ENCODE measurements at places on chromosomes 2 and 18. TPM values are rescaled to one million over a fixed set of nuclear protein-coding genes. Genes with fewer than 3 reads are reported as not detected.

- no peaks in the 10 kb centered on the region for H3K27me3 ChIP-seq
- no peaks in the 10 kb centered on the region for H3K36me3 ChIP-seq
- no peak overlapping the region for H3K27ac ChIP-seq
- H3K4me3 ChIP-seq, result no peak overlapping the region
- DNase-seq, result no peak
Observed at GRCh38 chr2:223594259-223594658, 7.9 kb downstream of the SCG2 start.

The NDC80 gene
- 38.8 TPM for total RNA-seq

The SCTR gene
- total RNA-seq, result not detected

GRCh38 chr2:72973566-72974435 is 56.5 kb downstream of the EMX1 start:
- no peaks in the 10 kb centered on the region for H3K4me1 ChIP-seq
- H3K27ac ChIP-seq, result no peak overlapping the region
- H3K4me3 ChIP-seq, result no peak overlapping the region
- H3K36me3 ChIP-seq, result no peaks in the 10 kb centered on the region
- DNase-seq, result no peak
- no peaks in the 10 kb centered on the region for H3K27me3 ChIP-seq

The LBX2 gene
- 1.2 TPM for total RNA-seq

The CNDP1 gene
- not detected for total RNA-seq

DNA sequence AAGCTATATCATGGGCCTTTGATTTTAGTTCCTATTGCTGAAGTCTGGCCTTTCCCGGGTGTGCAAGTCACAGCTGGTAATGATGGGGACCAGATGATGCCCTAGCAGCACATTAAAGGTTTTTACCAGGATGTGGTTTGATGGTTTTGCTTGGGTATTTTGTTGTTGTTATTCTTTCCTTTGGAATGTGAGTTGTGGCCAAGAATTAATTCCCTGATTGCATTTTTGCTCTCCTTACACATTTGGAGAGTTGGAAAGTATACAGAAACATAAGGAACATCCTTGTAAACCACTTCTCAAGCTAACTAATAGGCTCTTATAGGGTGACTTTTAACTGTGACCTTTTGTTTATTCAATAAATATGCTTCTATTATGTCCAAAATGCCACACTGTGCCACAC is 154.1 kb upstream of the MMADHC start:
- H3K27ac ChIP-seq, result no peak overlapping the region
- H3K27me3 ChIP-seq, result no peaks in the 10 kb centered on the region
- no peaks in the 10 kb centered on the region for H3K36me3 ChIP-seq
- no peaks in the 10 kb centered on the region for H3K4me1 ChIP-seq

GRCh38 chr2:136030406-136030805 is 45.0 kb upstream of the DARS1 start:
- H3K36me3 ChIP-seq, result no peaks in the 10 kb centered on the region
- no peak overlapping the region for H3K27ac ChIP-seq
- H3K4me3 ChIP-seq, result no peak overlapping the region
- DNase-seq, result no peak

- H3K4me3 ChIP-seq, result peak within 1 kb of the TSS; percentile 49
- peaks cover 2% of the 10 kb centered on the region for H3K27me3 ChIP-seq
- no peaks in the 10 kb centered on the region for H3K4me1 ChIP-seq
Observed at GRCh38 chr2:101697124-101698013, at the start of gene MAP4K4. Gene MAP4K4, plus strand, starts transcription at chr2:101697707. Its CDS starts 374 bp downstream, at chr2:101698081.

- no peaks in the 10 kb centered on the region for H3K36me3 ChIP-seq
- no peak overlapping the region for H3K27ac ChIP-seq
- H3K27me3 ChIP-seq, result no peaks in the 10 kb centered on the region
- H3K4me3 ChIP-seq, result no peak overlapping the region
- no peaks in the 10 kb centered on the region for H3K4me1 ChIP-seq
Observed at GRCh38 chr2:38462121-38462661, 85.1 kb upstream of the ATL2 start.

The PCARE gene
- 0.08 TPM for total RNA-seq

The PROC gene
- not detected for total RNA-seq
